ENCODE measurements at places on chromosomes 12 and 14. TPM values are rescaled to one million over a fixed set of nuclear protein-coding genes. Genes with fewer than 3 reads are reported as not detected.

DNA sequence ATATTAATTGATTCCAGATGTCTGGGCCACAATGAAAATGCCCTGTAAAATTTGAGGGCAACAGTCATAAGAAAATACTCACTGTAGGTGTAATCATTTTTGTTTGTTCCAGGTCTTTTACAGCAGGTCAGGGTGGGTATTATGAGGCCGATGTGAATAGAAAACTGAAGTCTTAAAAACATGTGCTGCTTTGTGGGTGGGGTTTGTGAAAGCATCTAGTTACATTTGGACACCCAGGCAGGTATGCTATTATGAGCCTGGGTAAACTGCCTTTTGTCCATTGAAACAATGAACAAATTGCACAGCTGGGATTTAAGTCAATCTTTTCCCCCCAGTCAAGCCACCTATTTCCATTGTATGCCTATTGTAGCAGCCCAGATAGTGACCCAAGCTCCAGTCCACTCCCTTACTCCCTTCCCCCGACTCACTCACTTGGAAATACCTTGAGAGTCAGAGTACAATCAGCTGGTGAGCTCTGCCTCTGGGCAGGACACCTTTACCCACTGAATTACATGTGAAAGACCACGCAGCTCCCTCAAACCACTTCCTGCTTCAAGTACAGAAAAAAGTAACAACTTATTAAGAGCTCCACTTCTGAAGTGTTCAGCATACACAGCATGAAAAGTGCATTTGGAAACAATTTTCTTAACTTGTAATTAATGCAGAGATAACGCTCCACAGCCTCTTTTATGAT, 1.8 kb downstream of the IGF1 start:
- no peak for DNase-seq

DNA sequence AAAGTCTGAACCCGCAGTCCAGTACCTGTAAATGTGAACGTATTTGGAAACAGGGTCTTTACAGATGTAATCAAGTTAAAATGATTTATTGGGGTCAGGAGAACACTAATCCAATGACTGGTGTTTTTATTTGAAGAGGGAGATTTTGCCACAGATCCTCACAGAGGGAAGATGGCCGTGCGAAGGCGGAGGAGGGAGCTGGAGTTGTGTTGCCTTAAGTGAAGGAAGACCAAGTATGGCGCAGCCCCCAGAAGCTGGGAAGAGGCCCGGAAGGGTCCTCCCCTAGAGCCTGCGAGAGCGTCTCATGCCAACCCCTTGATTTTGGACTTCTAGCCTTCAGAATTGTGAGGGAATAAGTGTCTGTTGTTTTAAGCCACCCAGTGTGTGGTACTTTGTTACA, 102.8 kb upstream of the NUDT4 start:
- no peak for DNase-seq

GRCh38 chr12:68291396-68292036, 38.1 kb upstream of the IL22 start:
- DNase-seq = no peak

DNA sequence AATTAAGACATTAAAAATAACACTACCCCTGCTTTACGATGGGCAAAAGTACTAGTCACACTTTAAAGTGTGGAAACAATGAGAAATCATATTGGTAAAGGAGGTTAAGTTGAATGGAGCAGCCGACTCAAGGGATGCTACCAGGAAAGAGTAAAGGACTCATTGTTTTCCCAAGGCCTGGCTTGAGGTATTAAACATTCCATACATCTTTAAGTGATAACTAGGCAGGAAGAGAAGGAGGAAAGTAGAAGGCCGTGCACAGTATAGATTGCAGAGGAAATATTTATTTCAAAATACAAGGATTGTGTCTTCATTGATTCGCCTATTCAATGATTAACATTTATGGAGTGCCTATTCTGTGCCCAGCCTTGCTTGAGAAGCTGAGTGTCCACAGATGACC, 20.6 kb upstream of the YARS2 start:
- no peak for DNase-seq

DNA sequence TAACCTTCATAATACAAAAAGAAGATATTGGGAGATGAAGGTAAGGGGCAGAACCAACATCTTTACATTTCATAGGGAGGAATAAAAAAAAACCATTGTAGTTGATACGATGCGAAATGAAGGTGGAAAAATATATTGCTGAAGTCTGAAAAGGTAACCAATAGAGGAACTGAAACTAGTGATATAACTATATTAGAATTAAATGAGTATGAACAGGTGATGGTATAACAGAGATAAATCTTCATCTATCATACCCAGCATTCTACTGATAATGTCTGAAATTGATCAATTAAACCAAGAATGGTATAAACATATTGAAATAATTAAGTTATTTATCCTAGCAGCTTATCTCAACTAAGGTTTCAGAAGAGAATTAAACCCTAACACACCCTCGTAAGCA, 332.1 kb downstream of the NELL2 start:
- no peak for DNase-seq

DNA sequence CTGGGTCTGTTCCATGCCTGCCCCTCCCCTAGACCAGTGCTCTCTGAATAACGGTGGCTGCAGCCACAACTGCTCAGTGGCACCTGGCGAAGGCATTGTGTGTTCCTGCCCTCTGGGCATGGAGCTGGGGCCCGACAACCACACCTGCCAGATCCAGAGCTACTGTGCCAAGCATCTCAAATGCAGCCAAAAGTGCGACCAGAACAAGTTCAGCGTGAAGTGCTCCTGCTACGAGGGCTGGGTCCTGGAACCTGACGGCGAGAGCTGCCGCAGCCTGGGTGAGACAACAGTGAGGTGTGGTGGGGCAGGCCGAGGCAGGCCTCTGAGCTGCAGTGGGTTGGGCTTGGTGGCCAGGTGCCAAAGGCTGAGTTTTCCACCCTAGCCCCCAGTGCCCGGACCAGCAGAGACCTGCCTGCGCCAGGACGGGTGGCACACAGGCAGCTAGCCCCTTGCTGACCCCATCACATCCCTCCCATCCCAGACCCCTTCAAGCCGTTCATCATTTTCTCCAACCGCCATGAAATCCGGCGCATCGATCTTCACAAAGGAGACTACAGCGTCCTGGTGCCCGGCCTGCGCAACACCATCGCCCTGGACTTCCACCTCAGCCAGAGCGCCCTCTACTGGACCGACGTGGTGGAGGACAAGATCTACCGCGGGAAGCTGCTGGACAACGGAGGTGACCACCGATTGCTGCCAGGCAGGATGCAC, 28.2 kb upstream of the LRP1-AS start:
- DNase-seq = peak; percentile 95

DNA sequence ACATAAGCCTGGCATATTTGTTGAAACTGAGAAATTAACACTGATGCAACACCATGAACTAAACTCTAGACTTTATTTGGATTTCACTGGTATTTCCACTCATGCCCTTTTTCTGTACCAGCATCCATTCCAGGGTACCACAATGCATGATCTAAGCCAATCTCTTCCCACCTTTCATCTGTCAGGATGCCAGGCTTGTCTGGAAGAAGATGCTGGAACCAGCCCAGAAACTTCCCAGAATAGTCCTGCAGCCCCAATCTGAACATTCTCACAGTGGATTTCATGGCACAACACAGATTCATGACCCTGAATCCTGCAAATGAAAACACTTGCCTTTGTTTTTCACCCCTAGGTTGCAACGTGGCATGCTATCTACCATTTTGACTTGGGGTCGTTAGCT, 189.3 kb upstream of the LHX5 start:
- no peak for DNase-seq

DNA sequence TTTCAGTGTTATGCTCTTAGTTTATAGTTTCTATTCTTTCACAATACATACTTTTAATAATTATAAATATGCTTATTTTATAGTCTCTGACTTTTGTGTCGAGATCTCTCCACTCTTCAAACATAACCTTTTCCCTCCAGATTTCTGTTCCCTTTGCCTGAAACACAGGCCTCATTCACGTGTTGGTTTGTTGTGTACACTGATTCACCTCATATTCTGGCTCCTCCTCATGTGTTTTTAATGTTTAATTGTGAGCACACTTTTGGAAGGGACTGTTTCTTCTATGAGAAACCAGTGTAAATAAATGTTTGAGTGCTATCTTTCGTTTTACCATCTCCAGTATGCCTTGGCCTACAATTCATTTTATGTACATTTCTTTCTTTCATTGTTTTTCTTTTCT, 20.1 kb downstream of the LIN7A start:
- DNase-seq = no peak

DNA sequence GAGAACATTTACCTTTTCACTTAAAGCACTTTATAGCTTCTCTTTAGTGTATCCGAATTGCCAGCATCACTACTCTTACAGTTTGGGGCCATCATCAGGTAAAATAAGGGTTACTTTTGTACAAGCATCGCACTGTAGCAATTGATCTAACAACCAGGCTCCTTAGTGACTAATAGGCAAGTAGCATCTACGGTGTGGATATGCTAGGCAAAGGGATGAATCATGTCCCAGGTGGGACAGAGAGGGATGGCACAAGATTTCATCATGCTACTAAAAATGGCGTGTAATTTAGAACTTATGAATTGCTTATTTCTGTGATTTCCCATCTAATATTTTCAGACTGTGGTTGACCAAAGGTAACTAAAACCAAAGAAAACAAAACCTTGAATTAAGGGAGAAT, 582.3 kb downstream of the KCNH5 start:
- no peak for DNase-seq

DNA sequence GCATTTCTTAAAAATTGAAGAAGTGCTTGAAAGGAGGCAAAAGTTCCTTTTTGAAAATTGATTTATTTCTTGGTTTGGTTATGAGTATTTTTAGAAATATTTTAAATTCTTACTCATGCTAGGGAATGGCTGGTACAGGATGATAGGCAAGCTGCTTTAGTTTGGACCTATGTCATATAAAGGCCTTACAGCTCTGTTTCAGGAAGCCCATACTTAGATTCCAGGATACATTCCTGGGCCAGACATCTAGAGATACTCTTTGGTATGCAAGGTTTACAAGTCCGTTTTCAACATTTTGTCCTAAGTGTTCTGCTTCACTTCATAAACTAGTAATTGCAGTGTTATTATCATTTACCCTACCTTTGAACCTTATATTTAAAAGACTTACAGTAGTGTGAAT, 186.8 kb downstream of the FUT8 start:
- no peak for DNase-seq

DNA sequence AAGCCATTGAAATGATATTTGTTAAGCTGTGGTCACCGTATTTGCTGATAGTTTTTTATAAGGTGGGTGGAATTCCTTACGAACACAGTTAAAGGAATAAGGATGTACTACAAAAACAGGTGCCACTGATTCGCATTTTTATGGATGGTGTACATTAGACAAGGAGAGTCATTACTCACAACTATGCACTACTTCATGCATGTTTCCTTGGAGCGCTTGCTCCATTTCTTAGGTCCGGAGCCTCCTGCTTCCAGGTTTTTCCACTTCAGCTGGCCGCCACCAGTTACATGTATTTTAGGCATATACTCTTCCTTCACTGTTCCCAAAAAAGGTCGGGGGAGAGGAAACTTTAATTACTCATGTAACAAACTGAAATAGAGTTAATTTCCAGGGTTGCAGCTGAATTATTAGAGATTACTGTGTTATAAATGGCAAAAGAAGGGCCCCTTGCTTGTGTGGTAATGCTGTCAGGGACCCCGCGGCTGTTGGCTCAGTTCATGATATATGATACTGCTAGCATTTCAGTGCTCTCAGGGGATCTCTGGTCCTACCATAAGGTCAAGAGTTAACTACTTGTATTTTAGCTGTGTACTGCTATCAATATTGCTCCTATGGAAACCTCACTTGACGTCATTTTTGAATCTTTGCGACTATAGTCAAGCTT, 454.7 kb downstream of the NPAS3 start:
- DNase-seq = no peak

- no peak for DNase-seq
Observed at GRCh38 chr14:38168416-38168815, 39.3 kb upstream of the SSTR1 start.

DNA sequence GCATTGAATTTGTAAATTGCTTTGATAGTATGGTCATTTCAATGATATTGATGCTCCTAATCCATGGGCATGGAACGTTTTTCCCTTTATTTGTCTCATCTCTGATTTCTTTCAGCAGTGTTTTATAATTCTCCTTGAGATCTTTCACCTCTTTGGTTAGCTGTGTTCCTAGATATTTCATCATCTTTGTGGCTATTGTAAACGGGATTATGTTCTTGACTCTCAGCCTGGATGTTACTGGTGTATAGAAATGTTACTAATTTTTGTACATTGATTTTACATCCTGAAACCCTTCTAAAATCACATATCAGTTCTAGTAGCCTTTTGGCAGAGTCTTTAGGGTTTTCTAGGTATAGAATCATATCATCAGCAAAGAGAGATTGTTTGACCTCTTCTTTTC, 52.6 kb downstream of the SYNE2 start:
- no peak for DNase-seq

GRCh38 chr12:83865431-83865830, 1047.2 kb downstream of the SLC6A15 start:
- no peak for DNase-seq

- DNase-seq = no peak
Observed at GRCh38 chr14:54664961-54665360, 98.0 kb downstream of the SAMD4A start.

DNA sequence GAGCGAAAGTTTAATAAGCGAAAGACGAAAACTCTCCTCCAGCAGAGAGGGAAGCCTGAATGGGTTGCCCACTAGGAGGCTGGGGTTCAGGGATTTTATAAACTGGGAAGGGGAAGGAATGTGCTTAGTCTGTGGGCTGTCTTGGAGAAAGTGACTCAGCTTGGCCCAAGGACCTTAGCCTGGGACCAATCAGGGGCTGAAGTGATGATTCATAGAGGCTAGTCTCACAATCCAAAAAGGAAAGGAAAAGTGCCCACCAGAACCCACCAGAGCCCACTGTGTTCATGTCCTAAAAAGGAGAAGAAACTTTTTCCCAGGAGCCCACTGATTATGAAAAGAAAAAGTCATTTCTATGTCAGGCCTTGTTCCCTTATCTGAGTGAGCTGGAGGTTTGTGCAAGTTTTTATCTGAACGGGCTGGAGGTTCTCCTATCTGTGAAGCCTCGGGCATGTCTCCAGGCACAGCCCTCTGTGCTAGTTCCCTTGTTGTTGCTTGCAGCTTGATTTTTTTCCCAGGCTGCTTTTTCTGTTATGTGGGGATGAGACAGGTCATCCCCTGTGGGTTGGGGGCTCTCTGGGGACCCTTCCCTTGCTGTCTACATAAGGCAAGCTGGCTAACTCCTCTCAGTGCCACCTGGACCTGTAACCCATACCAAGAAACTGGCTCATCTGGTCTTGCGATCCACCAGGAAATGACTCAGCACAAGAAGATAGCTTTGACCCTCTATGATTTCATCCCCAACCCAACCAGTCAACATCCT, 8.3 kb upstream of the GOLGA5 start:
- no peak for DNase-seq

DNA sequence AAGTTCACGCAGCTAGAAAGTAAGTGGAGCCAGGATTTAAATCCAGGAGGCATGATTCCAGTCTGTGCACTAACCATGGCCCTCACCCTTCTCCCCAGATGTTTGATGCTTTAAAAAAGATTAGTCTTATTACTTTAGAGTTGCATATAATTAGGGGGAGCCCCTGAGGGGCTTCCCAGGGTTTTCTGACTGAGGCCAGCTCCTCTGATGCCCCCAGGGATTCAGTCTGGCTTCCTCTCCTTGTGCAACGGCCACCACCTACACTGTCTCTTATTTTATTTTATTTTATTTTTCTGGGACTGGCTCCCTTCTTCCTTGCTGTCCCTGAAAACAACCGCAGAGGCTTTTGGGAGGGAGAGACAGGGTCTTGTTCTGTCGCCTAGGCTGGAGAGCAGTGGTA, 22.6 kb downstream of the CLSTN3 start:
- no peak for DNase-seq

The GPR84 gene
- not detected for total RNA-seq

The NTN4 gene
- total RNA-seq = 17.4 TPM

The SIRT4 gene
- 2.8 TPM for total RNA-seq

The FAM181A gene
- total RNA-seq = not detected

The CIDEB gene
- 4.7 TPM for total RNA-seq

The INHBE gene
- not detected for total RNA-seq

Measured in sigmoid colon (tissue), 7 donors.